ENCODE measurements at places on chromosomes 12 and 14. TPM values are rescaled to one million over a fixed set of nuclear protein-coding genes. Genes with fewer than 3 reads are reported as not detected.

LALBA gene
- total RNA-seq: not detected

PMCH gene
- total RNA-seq: 1.2 TPM

GRCh38 chr14:63725786-63726460 is 1.9 kb downstream of the SGPP1 start:
- no peak for DNase-seq

DNA sequence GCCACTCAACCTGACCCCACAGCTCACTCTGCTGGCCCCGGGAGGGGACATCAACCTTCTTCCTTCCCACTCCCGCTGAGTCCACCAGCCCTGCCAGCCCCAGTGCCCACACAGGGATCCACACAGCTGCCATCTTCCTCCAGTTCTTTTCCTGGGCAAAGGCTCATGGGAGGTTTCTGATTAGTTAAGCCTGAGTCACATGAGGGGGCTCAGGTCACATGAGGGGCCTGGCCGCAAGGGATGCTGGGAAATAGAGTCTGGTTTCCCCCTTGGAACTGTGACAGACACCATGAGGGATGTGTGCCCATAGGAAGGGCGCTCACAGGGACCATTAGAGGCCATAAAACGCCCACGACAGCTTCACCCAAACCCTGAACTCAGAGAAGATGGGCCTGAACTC is 228.7 kb upstream of the SFSWAP start:
- no peak for DNase-seq

DNA sequence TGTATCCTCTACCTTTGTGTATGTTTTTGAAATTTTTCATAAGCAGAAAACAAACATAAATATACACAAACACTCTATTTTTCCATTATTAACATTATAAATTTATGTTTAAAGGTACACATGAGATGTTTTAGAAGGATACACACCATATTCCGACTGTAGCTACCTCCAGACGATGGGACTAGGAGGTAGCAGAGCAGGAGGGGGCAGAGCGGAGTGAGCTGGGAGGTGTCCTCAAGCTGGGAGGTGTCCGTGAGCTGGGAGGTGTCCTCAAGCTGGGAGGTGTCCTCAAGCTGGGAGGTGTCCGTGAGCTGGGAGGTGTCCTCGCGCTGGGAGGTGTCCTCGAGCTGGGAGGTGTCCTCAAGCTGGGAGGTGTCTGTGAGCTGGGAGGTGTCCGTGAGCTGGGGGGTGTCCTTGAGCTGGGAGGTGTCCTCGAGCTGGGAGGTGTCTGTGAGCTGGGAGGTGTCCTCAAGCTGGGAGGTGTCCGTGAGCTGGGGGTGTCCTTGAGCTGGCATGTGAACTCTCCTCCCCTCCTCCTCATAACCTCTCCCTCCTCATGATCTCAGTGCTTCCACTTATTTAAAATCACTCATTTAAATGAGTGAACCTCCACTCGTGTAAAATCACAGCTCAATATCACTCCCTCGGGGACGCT is 346.9 kb upstream of the SFSWAP start:
- no peak for DNase-seq

All from activated T-cell treated with anti-CD3 and anti-CD28 coated beads, Interleukin-2, amount 50 U/mL, for 72 hours (primary cell).